ENCODE measurements at places on chromosomes 13 and 19.
A peak's percentile ranks its signal among the peaks of the same experiment; 100 is the strongest.

- DNase-seq, result no peak
Observed at GRCh38 chr13:54636231-54636630, 1607.6 kb downstream of the OLFM4 start.

GRCh38 chr13:45439008-45439407 is 20.8 kb upstream of the SLC25A30 start:
- DNase-seq, result no peak

DNA sequence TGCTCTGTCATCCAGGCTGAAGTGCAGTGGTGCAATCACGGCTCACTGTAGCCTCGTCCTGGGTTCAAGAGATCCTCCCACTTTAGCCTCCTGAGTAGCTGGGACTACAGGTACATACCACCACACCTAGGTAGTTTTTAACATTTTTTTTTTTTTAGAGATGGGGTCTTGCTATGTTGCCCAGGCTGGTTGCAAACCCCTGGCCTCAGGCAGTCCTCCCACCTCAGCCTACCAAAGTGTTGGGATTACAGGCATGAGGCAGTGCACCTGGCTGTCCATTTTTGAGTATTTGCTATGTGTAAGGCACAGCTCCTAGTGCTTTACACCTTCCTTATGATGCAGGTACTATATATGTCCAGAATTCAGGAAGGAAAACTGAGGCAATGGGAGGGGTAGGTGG is 138.8 kb upstream of the ZNF536 start:
- DNase-seq, result no peak

DNA sequence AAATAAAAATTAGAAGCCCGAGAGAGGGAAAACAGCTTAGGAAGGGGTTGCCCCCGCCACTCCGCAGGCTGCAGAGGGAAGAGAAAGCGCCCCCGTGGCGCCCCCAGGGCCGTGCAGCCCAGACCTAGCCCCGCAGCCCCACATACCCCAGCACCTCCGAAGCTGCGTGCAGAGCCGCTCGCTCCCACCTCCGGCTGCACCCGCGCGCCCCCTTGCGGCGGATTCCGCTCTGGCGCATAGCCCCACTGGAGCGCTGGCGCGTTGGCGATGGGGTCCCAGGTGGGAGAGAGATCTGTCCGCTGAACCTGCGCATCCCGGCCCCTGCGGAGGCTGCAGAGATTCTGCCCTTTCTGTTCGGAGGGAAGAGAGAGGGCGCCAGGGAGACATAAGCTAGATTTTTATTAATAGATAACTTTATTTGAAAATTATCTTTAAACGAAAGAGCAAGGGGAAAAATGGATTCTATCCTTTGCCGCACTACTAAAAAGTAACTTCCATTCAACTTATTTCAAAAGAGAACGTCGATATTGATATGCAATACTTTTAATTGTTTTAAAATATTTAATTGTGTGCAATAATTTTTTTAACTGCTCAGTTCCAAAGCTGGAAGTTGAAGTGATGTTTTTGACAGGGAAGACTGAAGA is 11.7 kb upstream of the CLN5 start:
- peak; percentile 99 for DNase-seq

DNA sequence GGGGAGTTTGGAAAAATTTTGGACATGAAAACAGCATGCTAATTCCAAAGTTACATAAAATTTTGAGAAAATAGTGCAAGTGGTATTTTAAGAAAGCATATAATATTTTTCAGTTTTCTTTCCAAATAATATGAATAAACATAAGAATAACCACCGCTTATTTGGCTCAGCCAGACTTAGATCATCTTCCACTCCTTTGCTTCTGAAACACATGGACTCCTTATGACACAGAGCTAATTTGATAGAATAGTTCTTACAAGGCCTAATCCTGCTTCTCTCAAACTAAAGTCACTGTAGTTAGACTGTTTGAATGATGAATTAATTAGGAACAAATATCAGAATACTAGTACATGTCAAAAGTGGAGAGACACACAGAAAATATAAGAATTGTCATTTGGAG is 165.5 kb downstream of the POSTN start:
- no peak for DNase-seq

DNA sequence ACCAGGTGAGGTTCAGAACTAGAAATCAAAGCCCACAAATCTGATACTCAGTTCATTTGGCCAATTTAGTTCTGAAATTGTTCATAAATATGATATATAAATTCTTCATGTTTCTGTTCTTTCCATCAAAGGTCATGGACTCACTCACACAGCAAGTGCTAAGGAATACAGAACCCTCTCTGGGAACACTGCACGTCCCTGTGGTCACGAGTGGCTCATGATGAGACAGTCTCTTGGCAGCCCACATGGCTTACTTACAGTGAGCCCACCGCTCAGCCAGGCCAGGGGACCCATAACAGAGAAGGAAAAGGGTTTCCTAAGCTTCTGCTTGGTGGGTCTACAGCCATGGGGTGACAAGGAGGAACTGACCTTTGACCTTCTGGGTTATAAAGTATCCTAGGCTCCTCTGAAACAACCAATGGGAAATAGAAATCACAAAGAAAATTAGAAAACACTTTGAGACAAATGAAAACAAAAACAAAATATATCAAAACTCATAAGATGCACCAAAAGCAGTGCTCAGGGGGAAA is 67.4 kb downstream of the CDADC1 start:
- DNase-seq, result no peak

- no peak for DNase-seq
Observed at GRCh38 chr19:3282564-3282963, 58.1 kb downstream of the CELF5 start.

GRCh38 chr19:4618019-4618418 is 21.3 kb upstream of the TNFAIP8L1 start:
- DNase-seq, result no peak

DNA sequence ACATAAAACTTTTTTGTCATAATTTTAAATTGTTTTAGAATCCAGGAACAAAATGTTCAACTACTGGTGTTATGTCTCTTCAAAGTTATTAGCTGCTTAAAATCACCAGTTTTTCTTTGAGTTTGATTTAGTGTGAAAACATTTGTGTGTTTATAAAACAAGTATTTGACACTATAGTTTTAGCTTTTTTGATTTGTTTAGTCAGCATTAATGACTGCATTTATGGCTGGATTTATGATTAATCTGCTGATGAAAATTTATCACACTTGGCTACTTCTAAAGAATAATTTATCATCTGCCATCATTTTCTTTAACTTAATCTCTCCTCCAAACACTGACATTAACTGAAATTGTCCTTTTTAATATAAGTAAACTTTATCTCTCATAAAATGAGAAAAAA is 1465.9 kb upstream of the SLC10A2 start:
- DNase-seq, result no peak

GRCh38 chr13:94778986-94779385 is 66.6 kb upstream of the SOX21 start:
- DNase-seq, result no peak

DNA sequence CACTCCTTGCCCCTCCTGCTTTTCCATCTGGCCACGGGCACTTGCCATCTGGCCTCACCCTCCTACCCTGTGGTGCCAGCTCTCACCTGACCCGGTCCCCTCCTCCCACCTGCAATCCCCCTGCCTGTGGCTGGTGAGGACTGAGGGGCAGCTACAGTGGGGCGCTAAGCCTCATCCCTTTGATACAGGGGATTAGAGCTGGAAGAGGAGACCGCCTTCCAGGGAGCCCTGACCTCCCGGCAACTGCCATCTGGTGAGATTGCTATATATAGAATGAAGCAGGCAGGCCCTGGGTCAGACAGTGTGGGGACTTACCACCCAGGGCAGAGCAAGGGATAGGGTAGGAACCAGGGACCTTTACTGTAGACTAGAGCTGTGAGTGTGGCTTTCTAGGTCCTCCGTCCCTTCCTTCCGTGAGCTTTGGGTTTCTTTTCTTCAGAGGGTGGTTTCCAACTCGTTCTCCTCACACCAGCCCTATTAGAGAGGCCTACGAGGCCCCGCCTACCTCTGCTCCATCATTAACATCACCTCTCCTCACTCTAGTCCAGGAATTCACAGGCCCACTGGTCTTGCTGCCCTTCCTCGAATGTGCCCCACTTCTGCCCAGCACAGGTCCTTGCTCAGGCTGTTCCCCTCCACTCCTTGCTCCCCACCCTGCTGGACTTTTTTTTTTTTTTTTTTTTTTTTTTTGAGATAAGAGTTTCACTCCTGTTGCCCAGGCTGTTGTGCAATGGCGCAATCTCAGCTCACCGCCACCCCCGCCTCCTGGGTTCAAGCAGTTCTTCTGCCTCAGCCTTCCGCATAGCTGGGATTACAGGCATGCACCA is 7.7 kb downstream of the KASH5 start:
- no peak for DNase-seq

DNA sequence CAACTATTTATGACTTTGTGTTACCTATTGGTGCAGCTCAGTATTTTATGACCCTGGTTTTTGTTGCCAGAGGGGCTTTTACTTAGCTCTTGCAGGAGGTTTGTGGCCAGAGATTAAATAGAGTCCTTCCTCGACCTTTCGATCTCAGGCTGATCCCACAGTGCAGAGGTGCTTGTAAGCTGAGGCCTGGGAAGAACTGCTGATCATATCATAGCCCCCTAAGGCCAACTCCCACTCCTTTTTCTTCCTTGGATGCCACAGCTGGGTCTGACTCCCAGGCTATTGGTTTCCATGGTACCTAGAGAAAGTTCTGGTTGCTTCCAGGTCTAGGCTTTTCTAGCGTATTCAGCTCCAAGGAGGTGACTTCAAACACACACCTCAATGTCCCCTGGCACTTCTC is 324.9 kb downstream of the FOXO1 start:
- DNase-seq, result no peak
